ENCODE measurements at places on chromosomes 6 and 20. TPM values are rescaled to one million over a fixed set of nuclear protein-coding genes. Genes with fewer than 3 reads are reported as not detected.

The NELFE gene
- 45.1 TPM for total RNA-seq

The VSX1 gene
- total RNA-seq = not detected

The HLA-DQB2 gene
- total RNA-seq = 1.2 TPM

The FAXC gene
- total RNA-seq = not detected

The C20orf141 gene
- total RNA-seq = not detected

The CLDN20 gene
- total RNA-seq = not detected

The RAB44 gene
- not detected for total RNA-seq

DNA sequence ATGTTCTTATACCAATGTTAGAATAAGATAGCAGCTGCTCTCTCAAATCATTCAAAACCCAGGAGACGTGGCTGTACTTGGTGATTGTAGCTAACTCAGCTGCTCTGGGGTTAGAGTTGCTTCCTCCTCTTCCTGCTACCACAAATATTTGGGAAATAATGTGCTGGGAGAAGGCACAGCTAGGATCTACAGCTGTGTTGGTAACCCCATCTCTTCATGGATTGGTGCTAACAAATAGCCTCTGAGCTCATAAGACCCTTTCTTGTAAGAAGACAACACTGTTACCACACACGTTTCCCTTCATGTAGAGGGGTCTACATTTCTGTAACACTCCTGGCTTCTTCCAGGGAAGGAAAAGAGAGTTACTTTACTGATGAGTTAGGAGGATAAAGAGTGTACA is 911.0 kb upstream of the CITED2 start:
- peaks cover 10% of the 10 kb centered on the region for H3K27me3 ChIP-seq
- no peak overlapping the region for H3K4me3 ChIP-seq
- H3K4me1 ChIP-seq = no peaks in the 10 kb centered on the region
- H3K27ac ChIP-seq = no peak overlapping the region
- no peak for DNase-seq

DNA sequence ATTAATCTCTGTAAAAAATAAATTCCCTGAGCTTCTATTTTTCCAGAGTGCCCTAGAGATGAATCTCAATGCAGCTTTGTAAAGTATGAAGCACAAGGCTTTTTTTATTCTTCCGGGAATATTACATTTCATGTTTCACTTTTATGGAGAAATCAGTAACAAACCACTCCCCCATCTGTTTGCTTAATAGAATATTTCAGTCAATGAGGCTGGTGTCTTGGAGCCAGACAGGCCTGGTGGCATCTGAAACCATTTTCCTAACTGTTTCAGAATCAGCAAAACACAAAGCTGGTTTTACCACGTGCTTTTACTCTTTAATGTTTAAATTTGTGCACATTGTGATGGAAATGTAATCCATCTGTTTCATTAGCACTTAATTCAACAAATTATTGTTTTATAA is 400.8 kb upstream of the HSF2 start:
- H3K27me3 ChIP-seq = peaks cover 3% of the 10 kb centered on the region
- H3K36me3 ChIP-seq = no peaks in the 10 kb centered on the region
- no peak overlapping the region for H3K27ac ChIP-seq
- H3K4me3 ChIP-seq = no peak overlapping the region
- no peak for DNase-seq
- H3K4me1 ChIP-seq = no peaks in the 10 kb centered on the region

- peak; percentile 56 for DNase-seq
- H3K36me3 ChIP-seq = no peaks in the 10 kb centered on the region
- H3K27ac ChIP-seq = peak overlapping the region; percentile 92
- peak overlapping the region; percentile 70 for H3K4me3 ChIP-seq
Observed at GRCh38 chr6:31615748-31616147, 714 bp downstream of the AIF1 start.

DNA sequence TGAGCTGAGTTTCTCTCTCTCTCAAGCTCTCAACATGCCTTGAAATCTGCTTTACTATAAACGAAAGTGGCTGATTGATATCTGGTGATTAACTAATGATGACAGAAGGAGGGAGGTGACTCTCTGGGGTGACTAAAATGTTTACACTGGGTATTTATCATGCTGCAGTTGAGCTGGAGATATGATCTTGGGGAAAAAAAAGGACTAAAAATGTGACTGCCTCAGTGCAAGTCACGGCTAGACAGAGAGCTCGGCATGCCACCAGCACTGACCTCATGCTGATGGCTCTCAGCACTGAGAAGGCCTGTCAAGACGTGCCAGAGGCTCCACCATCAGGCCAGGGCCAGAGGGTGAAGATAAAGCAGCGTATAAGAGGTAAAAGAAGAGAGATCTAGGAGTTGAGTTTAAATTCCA is 103.1 kb upstream of the SPACA1 start:
- DNase-seq = no peak
- no peak overlapping the region for H3K4me3 ChIP-seq
- no peaks in the 10 kb centered on the region for H3K36me3 ChIP-seq
- peaks cover 20% of the 10 kb centered on the region for H3K27me3 ChIP-seq

- H3K27me3 ChIP-seq = no peaks in the 10 kb centered on the region
- DNase-seq = no peak
- H3K4me3 ChIP-seq = no peak overlapping the region
- H3K4me1 ChIP-seq = no peaks in the 10 kb centered on the region
- no peak overlapping the region for H3K27ac ChIP-seq
Observed at GRCh38 chr6:15994814-15995459, 133.9 kb upstream of the MYLIP start.

- H3K27ac ChIP-seq = no peak overlapping the region
- H3K4me1 ChIP-seq = no peaks in the 10 kb centered on the region
- no peak for DNase-seq
- H3K36me3 ChIP-seq = no peaks in the 10 kb centered on the region
- H3K27me3 ChIP-seq = peaks cover 4% of the 10 kb centered on the region
Observed at GRCh38 chr6:106874481-106874880, 100.0 kb downstream of the CD24 start.

GRCh38 chr6:166977621-166978525 is 21.3 kb upstream of the CEP43 start:
- H3K4me1 ChIP-seq = no peaks in the 10 kb centered on the region
- H3K27me3 ChIP-seq = no peaks in the 10 kb centered on the region
- no peak overlapping the region for H3K4me3 ChIP-seq
- H3K36me3 ChIP-seq = no peaks in the 10 kb centered on the region
- H3K27ac ChIP-seq = no peak overlapping the region

- H3K4me1 ChIP-seq = no peaks in the 10 kb centered on the region
- no peaks in the 10 kb centered on the region for H3K36me3 ChIP-seq
- DNase-seq = peak; percentile 81
- H3K4me3 ChIP-seq = no peak overlapping the region
- peaks cover 24% of the 10 kb centered on the region for H3K27me3 ChIP-seq
Observed at GRCh38 chr6:117449549-117450439, 24.1 kb upstream of the ROS1 start.

DNA sequence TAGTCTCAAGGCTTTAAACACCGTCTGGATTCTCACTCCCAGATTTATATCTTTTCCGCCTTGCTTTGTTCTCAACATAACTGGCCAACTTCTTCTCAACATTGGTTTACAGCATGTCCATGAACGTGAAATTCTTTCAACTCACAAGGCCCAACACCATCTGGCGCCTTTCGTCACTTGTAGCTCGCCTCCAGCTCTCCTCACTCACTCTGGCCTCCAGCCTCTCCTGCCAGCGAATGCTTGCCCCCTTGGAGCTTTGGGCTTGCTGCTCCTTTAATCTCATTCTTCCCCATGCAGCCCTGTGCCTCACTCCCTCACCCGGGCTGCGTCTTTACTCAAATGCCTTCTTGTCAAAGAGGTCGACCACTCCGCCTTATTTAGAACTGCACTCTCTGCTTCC is 324.5 kb downstream of the PRKN start:
- H3K4me1 ChIP-seq = no peaks in the 10 kb centered on the region
- H3K27ac ChIP-seq = no peak overlapping the region
- peaks cover 15% of the 10 kb centered on the region for H3K36me3 ChIP-seq

DNA sequence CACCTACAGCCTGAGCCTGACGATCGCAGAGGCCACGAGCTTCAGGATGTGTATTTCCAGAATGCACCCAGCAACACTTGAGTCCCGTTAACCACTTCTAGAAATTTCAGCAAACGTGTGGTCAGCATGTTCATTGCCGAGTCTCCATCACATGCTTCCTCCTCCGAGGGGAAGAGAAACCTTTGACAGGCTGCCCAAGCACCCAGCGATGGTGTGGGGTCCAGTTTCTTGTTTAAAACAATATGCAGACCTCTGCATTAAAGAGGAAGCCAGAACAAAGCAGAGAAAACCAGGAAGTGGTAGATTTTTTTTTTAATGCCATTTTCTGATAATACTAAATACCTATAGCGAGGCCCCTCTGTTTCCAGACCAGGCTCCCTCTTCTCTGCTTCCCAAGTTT is 71.9 kb downstream of the GNAS-AS1 start:
- H3K27me3 ChIP-seq = peaks cover 34% of the 10 kb centered on the region
- H3K36me3 ChIP-seq = no peaks in the 10 kb centered on the region
- no peak overlapping the region for H3K4me3 ChIP-seq
- H3K27ac ChIP-seq = no peak overlapping the region
- no peaks in the 10 kb centered on the region for H3K4me1 ChIP-seq
- no peak for DNase-seq

- no peaks in the 10 kb centered on the region for H3K36me3 ChIP-seq
- no peak for DNase-seq
- H3K4me1 ChIP-seq = no peaks in the 10 kb centered on the region
Observed at GRCh38 chr6:105838171-105838570, 248.0 kb upstream of the PRDM1 start.

DNA sequence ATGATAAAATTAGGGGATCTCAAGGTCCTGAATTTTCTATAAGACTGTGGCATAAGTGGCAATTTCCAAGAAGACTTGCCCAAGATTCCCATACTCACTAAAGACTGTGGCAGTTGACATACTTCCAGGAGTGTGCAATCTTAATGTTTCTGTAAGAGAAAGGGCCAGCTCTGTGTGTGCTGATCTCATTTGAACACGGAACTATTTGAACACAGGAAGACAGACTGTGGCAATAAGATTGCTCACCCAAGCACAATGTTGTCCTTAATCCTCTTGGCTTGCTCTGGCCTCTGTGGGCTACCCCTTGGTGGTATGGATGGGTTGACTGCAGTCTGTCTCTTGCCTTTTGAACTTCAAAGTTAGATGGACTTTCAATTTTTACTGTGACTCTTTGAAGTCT is 151.4 kb downstream of the PHF3 start:
- H3K36me3 ChIP-seq = peaks cover 5% of the 10 kb centered on the region
- no peaks in the 10 kb centered on the region for H3K4me1 ChIP-seq
- H3K4me3 ChIP-seq = no peak overlapping the region

GRCh38 chr6:33490621-33491020 is 36.2 kb downstream of the ZBTB9 start:
- H3K4me1 ChIP-seq = peaks cover 1% of the 10 kb centered on the region
- no peak for DNase-seq
- H3K27me3 ChIP-seq = no peaks in the 10 kb centered on the region
- H3K27ac ChIP-seq = no peak overlapping the region
- no peak overlapping the region for H3K4me3 ChIP-seq
- H3K36me3 ChIP-seq = no peaks in the 10 kb centered on the region
